ENCODE measurements at places on chromosomes 1 and 21.

GRCh38 chr1:218536296-218536986 is 191.3 kb downstream of the TGFB2 start:
- DNase-seq = no peak

- DNase-seq = no peak
Measured at GRCh38 chr21:42236014-42236413, 17.1 kb downstream of the ABCG1 start.

- no peak for DNase-seq
Measured at GRCh38 chr1:207850621-207851407, 60.1 kb downstream of the CD34 start.

DNA sequence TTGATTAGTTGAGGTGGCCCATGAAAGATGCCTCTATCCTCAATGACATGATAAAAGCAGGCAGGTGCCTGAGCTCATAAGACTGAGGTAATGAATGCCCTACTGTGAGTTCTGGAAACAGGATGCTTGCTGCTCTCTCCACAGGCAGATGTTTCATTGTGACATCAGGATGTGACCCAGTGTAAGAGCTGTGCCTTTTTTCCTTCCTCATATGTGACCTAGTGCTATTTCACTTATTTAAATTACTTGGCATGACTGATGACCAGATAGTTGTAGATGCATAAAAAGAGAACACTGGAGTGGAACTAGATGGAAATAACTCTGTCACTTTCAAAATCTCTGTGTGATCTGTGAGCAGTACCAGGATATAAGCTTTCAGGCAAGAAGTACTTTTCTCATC is 31.9 kb downstream of the KIF14 start:
- no peak for DNase-seq

DNA sequence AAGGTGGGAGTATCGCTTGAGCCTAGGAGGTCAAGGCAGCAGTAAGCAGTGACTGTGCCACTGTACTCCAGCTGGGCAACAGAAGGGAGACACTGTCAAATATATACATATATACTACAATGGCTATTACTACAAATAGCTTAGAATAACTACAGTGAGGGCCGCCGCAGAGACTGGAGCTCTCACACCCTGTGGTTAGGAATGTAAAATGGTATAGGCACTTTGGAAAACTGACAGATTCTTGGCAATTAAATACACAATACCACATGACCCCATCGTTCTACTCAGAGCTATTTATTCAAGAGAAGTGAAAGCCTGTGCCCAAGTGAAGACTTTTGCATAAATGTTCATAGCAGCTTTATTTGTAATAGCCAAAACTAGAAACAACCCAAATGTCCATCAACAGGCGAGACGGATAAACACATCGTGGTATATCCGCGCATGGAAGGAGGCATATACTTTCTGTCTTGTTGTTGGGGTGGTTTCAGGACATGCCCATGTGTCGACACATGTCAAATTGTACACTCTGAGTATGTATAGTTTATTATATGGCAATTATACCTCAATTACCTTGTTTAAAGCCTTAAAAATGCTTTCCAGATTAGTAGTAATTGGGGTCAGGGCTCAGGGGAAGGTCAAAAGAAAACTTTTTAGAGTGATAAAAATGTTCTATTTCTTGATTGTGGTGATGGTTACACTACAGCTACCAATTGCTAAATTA is 123.4 kb downstream of the RIPK4 start:
- no peak for DNase-seq
